ENCODE measurements at places on chromosomes 12 and 14. TPM values are rescaled to one million over a fixed set of nuclear protein-coding genes. Genes with fewer than 3 reads are reported as not detected.
A peak's percentile ranks its signal among the peaks of the same experiment; 100 is the strongest.

- DNase-seq = no peak
Observed at GRCh38 chr12:89991807-89992590, 283.4 kb upstream of the ATP2B1 start.

DNA sequence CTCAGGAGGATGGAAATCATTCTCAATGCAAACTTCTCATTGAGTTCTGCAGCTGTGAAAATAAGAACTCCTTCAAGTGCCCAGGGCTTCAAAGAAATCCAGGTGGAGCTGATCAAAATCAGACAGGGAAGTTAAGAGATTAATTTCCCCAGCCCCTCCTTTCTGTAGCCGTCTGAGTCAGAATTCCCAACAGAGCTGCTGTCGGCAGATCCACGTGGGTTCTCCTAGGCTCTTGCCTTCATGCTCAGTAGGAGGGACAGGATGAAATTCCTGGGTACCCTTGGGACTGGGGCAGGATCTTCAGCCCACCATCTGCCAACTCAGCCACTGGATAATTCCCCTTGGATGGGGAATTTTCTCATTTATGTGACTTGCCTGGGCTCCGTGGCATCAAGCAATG, 13.3 kb downstream of the TGFB3 start:
- peak; percentile 29 for DNase-seq

GRCh38 chr14:103705118-103705503, 10.1 kb downstream of the XRCC3 start:
- DNase-seq = peak; percentile 81

ADAMTS20 gene
- 1.5 TPM for total RNA-seq

DNA sequence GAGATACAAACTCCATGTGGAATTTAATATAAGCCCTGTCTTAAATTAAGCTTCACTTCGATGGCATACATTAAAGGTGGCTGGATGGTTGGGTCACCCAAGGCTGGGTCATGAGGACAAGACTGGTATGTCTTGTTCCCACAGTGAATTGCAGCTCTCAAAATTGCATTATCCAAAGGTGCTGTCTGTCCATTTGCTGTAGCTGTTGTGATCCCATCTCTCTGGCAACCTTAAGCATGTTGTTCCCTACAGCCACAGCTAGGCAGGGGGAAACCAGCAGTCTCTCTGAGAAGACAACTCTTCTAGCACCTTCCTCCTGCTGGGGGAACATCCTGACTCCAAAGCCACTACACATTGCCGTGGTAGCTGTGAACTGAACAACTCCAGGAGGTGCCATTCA, 187.0 kb downstream of the NUAK1 start:
- no peak for DNase-seq

BEST3 gene
- total RNA-seq = 2.1 TPM

PZP gene
- 6.5 TPM for total RNA-seq

GRCh38 chr12:15979096-15980092, 68.3 kb downstream of the DERA start:
- no peak for DNase-seq

DNA sequence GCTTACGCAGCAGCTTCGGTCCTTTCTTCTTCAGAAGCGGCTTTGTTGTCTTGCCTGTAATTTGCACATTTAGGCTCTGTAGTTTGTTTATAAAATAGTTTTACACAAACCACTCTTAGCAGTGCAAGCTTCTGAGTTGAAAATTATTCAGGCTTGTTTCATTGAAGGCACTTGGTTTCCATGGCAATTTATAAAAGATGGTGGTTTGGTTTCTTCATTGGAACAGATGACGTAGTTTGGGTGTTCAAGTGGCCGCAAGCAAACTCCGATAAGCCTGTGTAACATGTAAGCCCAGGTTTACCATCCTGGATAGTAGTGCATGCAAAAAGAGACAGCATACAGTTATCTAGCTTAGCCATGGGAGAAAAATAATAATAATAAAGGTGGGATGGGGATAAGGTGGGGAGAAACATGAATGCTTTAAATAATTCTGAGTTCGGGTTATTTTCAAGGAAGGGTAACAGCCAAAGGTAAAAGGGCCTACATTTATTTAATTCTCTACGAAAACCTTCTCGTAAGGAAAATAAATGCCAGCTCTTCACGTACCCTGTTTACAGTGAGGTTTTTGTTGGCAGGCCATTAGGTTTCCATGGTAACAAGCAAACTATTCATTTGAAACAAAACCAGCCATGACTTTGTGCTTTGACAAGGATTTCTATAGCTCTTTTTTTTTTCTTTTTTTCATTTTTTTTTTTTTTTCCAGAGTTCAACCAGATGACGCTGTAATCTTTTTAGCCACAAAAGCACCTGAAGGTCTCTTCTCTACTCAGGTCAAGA, 189.6 kb upstream of the RPL10L start:
- DNase-seq = no peak

NANOG gene
- total RNA-seq = 0.50 TPM

DNA sequence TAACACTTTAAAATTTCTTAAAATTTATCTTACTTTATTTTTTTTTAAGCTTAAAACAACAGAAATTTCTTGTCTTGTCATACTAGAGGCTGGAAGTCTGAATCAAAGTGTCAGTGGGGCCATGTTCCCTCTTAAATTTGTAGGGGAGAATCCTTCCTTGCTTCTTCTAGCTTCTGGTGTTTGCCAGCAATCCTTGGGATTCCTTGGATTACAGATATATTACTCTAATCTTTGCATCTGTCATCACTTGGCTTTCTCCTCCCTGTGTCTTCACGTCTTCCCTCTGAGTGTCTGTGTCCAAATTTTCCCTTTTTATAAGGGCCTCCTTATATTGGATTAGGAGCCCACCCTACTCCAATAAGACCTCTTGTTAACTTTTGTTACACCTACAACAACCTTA, 135.6 kb upstream of the PTPRB start:
- DNase-seq = no peak

GRCh38 chr12:88420457-88420856, 159.8 kb downstream of the KITLG start:
- DNase-seq = no peak

- DNase-seq = no peak
Observed at GRCh38 chr12:113774526-113774925, 191.6 kb downstream of the RBM19 start.

IL22 gene
- total RNA-seq = not detected

- DNase-seq = no peak
Observed at GRCh38 chr12:109289551-109289950, 19.5 kb downstream of the FOXN4 start.

KRT73 gene
- not detected for total RNA-seq

DNA sequence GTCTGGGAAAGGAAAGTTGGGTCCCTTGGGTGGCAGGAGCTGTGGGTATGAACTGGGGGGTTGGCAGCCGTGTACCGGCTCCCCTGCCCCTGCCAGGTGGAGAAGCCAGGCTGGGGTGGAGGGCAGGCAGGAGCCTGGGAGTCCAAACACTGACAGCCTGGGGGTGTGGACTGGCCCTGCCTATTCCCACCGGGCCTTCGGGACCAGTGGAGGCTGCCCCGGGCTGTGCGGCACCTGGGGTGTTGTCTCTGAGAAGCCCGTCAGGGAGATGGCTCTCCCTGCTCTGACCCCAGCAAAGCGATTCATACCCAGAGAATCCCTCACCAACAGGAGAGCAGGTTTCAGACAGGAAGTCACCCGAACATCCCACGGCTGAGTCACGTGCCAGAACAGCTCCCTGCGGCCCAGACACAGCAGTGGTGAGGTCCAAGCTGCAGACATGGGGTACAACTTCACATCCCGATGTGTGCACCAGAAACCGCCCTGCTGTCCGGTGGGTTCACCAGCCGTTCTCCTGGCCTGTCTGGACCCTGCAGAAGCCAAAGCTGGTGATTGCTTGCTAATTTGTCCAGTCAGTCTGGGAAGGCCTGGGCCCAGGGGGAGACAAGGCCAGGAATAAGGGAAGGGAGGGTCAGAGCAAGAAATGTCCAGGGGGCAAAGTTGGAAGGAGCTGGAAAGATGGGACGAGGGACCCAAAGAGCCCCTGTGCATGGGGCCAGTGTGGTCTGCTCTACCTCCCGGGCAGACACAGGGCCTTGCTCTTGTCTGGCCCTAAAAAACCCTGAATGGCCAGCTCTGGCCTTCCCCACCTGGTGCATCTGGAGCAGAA, 2.1 kb upstream of the GPR132 start:
- no peak for DNase-seq

SLCO1A2 gene
- 2.7 TPM for total RNA-seq

- no peak for DNase-seq
Observed at GRCh38 chr12:6330192-6330591, 11.7 kb downstream of the TNFRSF1A start.

KRT6A gene
- total RNA-seq = 0.19 TPM

DNA sequence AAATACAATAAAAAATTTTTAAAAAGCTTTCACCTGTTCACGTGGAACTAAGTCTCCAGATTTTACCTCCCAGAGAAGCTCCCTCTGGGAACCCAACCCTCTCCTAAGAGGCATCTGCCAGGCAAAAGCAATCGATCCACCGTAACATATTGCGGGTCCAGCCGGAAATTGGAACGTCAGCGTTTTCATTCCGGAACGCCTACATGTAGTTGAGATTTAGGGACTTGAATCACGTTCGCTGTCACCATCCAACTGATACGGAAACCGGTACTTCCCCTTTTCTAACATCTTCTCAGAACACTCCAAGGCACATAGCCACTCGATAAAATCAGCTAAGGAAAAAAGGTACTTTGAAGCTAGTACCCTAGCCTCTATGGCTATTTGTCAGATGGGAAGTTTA, 70.3 kb downstream of the COX16 start:
- no peak for DNase-seq

DNA sequence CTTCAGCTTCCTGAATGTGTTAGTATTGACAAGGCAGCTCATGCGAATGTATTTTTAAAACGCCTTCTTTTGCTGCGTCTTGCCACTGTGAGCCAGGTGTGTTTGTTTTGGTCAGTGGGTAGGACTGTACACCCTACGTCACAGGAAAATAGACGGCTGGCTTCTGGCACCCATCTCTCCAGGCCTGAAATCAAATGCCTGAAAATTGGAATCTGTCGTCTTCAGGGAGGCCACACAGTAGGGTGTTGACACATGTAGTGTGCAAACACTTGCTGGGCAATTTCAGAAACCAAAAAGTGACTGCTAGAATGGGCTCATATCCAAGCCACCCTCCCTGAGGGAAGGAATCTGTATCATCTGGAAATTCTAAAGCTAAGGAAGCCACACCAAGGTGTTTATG, 209.3 kb downstream of the TTC8 start:
- DNase-seq = no peak

GRCh38 chr14:71362920-71363584, 455.8 kb downstream of the PCNX1 start:
- DNase-seq = no peak

GRCh38 chr12:14614704-14615121, 47.0 kb upstream of the PLBD1 start:
- no peak for DNase-seq

GRCh38 chr14:75769047-75769685, 108.1 kb downstream of the TTLL5 start:
- DNase-seq = no peak

IFI27L2 gene
- 187 TPM for total RNA-seq

DNA sequence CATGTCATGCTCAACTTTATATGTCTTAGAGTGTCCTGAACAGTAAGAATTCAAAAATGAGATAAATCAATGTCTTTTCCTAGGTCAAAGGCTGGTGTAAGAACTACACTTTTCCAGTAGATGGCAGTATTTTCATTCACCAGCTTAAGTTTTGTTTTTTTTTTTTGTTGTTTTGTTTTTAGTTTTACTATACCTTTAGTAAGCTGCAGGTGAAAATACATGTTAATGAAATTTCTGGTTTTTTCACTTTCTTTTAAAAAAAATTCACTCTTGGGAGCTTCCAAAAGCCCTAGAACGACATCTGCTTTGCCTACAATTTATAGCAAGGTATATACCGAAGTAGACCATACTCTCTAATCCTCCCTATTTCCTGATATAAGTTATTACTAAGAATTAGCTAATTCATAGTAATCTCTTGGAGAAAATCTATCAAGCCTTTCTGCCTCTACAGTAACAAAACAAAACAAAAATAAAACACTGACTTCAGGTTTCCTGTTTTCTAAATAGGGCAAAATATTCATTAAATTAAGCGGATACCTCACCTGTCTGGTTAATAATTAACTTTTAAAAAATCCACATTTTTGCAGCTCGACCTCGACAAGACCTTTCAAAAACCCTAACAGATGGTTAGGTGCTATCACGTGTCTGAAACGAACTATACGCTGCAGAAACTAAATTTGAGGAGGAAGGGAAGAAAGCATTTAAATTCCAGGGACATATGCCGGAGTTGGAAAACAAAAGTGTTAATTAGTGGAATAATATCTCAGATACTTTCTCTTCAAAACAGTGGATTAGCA, 2.7 kb upstream of the SAMD4A start:
- no peak for DNase-seq

MYH6 gene
- total RNA-seq = 0.12 TPM

DNA sequence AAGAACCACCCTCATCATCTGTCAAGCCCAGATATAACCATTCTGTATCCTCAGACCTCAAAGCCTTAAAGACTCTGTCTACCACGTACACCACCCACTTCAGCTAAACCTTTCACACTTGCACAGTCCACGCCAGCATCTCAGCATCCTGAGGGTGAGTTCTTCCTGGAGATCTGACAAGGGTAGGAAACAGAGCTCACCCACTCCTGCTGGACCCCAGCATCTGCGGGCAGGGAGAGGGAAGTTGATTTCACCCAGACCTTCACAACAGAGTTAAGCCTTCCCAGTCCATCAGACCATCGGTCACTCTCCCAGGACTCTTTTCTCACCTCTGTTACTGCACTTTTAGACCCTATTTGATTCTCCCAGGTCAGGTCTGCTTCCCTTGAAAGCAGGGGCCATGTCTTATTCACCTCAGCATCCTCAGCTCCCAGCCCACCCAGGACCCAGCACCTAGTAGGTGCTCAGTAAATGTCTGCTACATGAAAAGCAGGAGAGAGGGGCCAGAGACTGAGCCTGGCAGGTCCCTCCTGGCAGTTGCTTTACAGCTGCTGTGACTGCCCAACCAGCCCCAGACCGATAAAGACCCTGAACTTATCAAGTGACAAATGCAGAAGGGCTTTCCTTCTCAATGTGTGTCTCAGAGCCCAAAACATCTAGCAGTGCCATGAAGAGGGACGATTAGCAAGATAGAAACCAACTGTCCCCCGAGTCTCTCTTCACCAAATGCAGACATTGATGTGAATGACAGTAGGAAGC, 34.1 kb downstream of the ANO2 start:
- no peak for DNase-seq

DNA sequence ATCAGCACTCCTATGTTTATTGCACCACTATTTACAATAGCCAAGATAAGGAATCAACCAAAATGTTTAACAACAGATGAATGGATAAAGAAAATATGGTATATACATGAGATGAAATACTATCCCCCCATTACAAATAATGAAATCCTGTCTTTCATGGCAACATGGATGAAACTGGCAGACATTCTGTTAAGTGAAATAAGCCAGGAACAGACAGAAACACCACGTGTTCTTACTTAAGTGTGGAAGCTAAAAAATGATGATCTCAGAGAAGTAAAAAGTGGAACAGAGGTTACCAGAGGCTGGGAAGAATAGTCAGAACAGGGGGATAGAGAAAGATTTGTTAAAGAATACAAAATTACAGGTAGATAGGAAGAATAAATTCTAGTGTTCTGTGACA, 113.7 kb upstream of the MDM1 start:
- DNase-seq = no peak

CACNA1C gene
- total RNA-seq = 20.3 TPM

Measured in testis (tissue), 5 donors.